SHP77 treated with DMSO at 0.1 percent for 48 hours (cell line): ENCODE measurements at places on chromosomes 13 and 19.

DNA sequence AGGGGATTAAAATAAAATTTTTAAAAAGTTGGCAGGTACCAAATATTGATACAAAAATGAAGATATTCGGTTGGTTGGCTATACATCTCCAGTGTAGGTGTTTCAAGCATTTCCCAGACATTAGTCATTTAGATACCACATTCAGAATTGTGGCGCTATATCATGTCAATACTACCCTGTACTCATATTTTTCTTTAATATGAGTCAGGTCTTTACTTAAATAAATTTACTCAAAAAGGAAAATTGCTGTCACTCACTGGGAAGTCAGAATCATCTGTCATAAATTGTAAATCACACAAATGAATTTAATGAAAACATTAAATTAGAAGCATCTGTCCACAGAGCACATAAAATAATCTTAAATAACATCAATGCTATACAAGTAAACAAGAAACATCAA lies 134.2 kb downstream of the TSHZ3 start:
- no peak for DNase-seq

- DNase-seq: peak; percentile 20
Measured at GRCh38 chr13:62320129-62321108, 904.8 kb upstream of the PCDH20 start.

DNA sequence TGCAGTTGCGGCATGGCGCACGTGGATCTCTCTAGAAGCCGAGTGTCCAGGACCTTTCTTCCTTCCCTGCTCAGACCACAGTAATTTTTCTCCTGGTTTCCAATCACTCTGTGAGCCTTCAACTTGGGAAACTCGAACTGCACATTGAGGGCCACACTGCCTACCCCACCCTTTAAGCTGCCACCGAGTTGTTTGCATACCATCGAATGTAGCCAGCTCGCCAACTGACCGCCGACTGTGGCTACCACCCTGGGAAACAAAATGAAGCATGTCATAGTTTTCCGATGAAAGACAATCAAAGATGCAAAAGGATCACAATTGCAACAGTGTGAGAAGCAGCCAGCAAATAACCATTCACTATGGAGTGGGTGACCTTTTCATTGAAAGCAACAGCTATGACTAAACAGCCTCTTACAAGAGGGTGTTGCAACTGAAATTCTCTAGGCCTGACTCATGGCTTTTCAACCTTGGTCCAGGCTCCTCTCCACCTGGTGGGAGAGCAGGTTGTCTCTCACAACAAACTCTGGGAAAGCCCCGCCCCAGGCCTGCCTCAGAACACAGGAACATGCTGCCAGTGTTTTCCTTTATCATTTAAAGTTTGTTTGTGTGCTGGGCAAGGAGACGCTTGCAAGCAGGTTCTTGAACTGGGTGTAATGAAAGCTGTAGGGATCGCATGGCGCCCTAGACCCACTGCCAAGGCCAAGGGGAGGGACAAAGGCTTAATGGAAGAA lies 141.7 kb upstream of the SERP2 start:
- DNase-seq: no peak

DNA sequence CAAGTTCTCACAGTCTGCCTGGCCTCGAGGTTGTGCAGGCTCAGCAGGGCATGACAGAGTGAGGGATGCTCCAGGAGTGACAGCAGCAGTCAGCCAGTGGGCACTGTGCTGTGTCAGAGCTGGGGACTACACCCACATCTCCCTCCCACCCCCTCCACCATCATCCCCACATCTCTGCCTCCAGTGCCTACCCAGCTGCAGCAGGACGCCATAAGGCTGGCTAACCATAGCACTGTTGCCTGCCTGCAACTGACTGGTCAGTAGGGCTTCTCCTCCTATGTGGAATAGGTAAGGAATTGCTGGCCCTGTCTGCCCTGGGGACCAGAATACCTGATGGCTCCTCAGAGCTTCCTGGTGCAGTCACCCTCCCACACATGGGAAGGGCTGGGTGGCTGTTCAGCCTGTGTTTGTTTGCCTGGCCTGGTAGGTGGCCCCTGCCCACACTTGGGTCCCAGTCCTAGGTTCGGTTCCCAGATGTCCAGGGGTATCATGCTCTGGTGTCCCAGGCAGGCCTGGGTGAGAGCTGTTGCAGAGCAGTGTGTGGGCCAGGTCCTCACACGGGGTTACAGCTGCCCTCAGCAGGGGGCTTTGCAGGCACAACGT lies 15.7 kb downstream of the GPI start:
- DNase-seq: no peak

- DNase-seq: no peak
Measured at GRCh38 chr19:1747285-1748114, 5.8 kb upstream of the ONECUT3 start.

GRCh38 chr13:48902368-48902767 lies 73.3 kb upstream of the FNDC3A start:
- no peak for DNase-seq

DNA sequence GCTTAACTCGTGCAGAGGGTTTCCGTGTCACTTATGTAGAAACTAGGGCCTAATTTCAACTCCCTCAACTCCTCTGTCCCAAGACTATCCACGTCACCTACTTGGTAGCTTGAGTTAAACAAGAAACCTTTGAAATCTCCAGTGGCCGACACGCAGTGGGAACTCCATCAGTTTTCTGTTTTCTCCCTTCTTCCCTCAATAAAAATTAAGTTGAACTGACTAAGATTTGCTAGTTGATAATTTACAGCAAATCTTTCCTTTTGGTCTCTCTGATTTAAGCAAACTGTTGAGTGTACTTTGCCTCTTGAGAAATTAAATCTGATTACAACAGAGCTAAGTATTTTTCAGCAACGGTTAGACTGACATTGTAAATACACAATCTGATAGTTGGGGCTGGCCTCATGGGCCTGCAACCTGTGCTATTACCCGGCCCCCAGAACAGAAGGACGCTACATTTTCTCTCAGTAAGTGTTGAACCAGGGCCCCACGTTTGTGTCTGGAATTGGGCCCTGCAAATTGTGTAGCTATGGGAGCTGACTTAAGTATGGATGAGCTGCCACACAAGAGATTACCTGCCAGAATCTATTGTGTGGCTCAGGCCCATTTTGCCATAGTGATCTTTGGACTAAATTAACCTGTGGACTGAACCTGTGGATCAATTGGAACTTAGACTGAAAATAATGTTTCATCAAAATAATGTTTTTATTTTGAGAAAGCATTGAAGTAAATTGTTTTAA lies 708 bp upstream of the ESD start:
- no peak for DNase-seq

DNA sequence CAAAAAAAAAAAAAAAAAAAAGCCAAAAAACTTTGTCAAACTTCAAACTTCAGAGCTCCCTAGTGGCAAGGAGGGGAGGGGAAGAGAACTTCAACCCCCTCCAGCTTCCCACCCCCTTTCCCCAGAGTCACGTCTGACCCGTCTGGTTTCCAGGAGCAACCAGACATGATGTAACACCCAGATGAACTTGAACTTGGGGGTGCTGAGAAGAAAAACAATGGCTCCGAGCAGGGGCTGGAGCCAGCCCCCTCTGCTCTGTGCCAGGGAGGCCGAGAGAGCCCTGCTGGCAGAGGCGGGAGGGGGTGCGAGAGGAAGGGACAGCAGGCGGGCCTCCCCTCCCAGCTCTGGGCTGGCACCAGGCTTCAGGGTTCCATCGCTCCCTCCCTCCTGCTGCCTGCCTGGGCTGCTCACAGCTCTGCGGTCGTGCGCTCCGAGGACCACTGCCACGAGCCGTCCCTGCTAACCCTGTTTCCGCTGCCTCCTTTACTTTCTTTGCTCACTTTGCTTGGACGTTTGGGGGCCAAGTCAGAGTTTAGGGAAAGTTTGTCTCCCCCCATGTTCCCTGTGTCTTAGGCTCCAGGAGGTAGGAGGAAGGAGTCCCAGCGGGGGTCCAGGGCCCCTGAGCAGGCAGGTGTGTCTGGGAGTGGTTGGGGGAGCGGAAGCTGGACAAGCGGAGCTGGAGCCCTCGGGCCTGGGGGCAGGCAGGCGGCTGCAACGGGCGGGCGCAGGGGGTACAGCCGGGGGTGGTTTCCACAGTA lies 11.1 kb downstream of the LYL1 start:
- no peak for DNase-seq

DNA sequence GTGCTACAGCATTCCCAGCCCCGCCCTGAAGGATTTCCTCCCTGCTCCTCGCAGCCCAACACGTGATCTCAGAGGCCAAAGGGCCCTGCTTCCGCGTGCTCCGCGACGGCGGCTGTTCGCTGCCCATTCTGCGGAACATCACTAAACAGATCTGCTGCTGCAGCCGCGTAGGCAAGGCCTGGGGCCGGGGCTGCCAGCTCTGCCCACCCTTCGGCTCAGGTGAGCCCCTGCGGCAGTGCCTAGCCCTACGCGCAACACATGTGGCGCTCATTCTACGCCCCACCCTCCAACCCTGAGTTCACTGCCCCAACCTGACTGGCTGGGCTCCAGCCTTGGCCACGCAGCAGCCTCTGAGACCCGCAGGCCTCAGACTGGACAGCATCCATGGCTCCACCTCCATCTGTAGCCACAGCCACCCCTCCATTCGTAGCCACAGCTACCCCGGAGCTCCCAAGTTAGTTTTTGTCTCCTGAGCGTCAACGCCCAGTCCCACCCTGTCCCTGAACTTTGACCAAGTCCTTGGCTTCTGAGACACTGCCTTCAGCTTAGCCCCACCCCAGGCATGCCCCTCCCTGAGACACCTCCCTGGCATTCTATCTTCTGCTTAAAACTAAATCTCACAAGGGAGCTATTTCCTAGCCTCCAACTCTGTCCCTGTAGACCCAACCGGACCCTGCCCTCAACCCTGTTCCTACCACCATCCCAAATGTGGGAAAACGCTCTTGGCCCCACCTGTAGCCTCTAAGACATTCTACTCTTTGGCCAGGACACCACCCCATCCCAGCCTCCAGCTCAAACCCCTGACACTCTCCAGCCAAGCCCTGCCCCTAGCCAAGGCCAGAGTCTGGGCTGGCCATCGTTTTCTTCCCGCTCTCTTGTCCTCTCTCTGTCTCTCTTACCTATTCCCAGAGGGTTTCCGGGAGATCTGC lies 6.4 kb downstream of the LTBP4 start:
- no peak for DNase-seq

DNA sequence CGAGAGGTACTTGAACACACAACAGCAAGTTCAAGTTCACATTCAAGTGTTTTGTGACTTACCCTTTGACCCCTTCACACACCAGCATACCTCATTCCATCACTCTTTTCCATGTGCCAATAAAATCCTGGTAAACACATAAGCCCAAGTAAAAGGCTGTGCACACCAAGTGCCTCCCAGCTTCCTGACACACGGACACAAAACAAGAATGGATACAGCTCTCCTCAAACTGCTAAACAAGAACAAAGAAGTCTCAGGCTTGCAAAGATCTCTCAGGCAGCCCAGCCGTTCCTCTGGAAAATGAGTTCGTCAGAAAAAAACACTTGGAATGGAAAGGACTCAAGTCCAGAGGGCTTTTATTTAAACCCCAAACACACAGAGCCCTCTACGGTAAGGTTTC lies 83.7 kb downstream of the NUFIP1 start:
- no peak for DNase-seq

- DNase-seq: no peak
Measured at GRCh38 chr13:100323937-100324336, 235.0 kb downstream of the PCCA start.

- no peak for DNase-seq
Measured at GRCh38 chr19:799076-799881, 2.0 kb downstream of the PTBP1 start.

DNA sequence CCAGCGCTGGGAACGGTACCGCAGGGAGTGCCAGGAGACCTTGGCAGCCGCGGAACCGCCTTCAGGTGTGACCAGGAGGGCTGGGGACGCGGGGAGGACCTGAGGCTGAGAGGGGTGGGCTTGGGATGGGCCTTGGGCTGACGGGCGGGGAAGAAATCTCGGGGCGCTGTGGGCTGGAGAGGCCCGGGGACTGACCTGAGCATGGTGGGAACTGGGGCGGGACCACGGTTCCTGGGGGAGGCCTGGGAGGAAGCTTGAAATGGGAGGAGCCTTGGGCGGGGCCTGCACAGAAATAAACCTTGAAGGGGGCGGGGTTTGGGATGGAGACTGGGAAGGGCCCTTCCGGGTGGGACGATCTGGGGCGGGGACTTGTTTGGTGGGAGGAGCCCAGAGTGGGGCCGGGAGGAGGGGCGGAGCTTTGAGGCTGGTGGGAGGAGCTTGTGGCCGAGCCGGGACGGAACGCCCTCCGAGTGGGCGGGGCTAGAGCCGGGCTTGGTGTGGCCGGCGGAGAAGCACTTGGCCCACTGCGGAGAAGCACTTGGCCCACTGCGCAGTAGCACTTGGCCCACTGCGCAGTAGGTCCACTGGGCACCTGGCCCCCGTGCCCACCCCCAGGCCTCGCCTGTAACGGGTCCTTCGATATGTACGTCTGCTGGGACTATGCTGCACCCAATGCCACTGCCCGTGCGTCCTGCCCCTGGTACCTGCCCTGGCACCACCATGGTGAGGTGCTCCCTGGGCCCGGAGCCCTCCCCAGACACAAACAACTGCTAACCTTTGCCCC lies 2.8 kb downstream of the GIPR start:
- no peak for DNase-seq

- no peak for DNase-seq
Measured at GRCh38 chr19:47111682-47112165, 1.9 kb downstream of the ZC3H4 start.

- DNase-seq: no peak
Measured at GRCh38 chr19:2727640-2727944, 6.4 kb upstream of the DIRAS1 start.

GRCh38 chr19:54477650-54478049 lies 4.6 kb upstream of the CDC42EP5 start:
- DNase-seq: no peak

GRCh38 chr13:33296793-33297425 lies 11.4 kb upstream of the STARD13 start:
- DNase-seq: no peak

- DNase-seq: no peak
Measured at GRCh38 chr19:38209152-38209551, 14.9 kb downstream of the DPF1 start.

DNA sequence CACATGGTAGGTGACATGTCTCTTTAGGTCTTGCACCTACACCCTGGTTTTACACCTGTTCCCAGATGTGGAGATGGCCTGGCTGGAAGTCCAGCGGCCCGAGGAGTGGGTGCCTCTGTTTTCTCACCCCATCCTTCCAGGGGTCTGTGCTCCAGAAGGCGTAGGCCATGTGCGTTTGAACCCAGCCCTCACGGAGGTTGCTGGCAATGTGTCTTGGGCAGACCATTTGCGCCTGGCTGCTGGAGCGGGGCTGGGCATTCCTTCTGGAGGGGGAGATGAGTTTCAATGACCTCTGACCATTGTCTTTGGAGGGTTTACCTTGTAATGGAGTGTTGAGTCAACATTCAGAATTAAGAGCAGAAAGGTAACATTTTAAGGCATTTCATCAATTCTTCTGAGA lies 54.8 kb upstream of the ZNF536 start:
- DNase-seq: no peak

- no peak for DNase-seq
Measured at GRCh38 chr13:50257646-50258045, 242.4 kb downstream of the KCNRG start.

- DNase-seq: no peak
Measured at GRCh38 chr13:97660594-97661260, 226.8 kb downstream of the RAP2A start.
